ENCODE measurements at places on chromosomes 11 and 22.

DNA sequence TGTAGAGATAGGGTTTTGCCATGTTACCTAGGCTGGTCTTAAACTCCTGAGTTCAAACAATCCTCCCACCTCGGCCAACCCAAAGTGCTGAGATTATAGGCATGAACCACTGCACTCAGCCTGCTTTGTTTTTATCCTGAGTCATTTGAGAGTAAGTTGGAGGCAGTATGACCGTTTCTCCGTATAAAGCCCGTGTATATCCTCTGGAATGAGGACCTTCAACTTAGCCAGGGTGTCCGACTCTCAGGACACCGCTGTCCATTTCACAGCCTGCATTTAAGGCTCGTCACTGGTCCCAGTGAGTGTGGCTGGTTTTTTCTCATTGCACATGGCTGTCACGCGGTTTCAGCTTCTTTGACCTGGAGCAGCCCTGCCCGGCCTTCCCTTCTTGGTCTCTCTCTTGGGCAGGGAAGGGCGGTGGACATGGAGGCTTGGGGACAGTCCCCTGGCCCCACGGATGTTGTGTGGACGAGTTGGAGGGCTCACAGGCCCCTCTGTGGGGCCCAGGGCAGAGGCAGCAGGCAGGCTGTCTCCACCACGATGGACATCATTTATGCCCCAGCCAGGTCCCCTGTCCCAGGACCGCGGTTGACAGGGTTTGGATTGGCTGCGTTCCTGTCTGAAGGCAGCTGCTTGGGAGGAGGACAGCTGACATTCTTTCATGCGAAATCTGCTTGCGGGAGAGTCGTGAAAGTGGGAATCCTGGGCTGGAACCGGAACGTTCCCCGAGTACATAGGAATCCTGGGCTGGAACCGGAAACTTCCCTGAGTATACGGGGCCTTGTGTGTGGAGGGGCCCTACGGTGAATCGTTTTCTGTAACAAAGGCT, 93.3 kb downstream of the KCNQ1 start:
- DNase-seq, result no peak

DNA sequence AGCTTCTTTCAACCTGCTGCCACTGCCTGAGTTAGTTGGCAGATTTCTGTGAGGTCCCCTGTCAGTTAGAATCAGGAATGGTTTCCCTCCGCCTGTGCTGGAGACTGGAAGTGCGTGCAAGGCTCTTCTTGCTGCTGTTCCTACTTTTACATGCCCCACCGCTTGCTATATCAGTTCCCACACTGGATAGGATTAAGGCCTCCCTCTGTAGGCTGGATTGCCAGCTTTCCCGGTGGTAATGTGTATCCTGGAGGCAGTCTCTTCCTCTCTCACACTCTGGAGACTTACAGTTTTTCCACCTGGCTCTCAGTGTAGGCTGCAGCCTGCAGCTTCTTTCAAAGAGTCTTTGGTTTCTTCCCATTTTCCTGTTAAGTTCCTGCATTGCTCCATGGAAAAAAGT, 66.5 kb downstream of the ARHGAP42 start:
- no peak for DNase-seq

GRCh38 chr11:124676386-124676785, 2.7 kb downstream of the SPA17 start:
- peak; percentile 19 for DNase-seq

- DNase-seq, result no peak
These were observed 14.3 kb upstream of the TCF20 start for GRCh38 chr22:42284643-42285181.

- DNase-seq, result no peak
These were observed 86.2 kb upstream of the LINC01488 start for GRCh38 chr11:69395287-69395686.

GRCh38 chr11:60874421-60875365, 7.4 kb downstream of the ZP1 start:
- no peak for DNase-seq

- DNase-seq, result no peak
These were observed 33.7 kb downstream of the RRP8 start for GRCh38 chr11:6569706-6570105.

- no peak for DNase-seq
These were observed 77.7 kb downstream of the BARX2 start for GRCh38 chr11:129453293-129453721.

DNA sequence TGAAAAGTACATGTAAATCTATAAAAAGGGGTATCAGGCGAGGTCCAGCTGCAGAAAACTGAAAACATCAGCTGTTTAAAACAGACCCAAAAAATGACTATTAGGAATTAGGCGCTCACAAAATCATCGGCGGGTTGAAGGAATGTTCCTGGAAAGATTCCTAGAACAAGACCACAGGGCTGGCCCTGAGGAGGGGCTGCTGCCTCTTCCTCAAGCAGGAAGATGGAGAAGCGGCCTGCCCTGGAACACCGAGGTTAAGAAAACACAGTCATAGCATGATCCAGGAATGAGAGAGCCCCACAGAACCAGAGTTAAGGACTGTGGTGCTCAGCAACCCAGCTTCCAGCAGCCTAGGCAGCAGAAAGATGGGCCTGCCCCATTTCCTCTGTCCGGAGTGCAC, 78.4 kb downstream of the C11orf91 start:
- DNase-seq, result no peak

GRCh38 chr11:75910426-75911145, 95.6 kb downstream of the UVRAG start:
- DNase-seq, result no peak

GRCh38 chr11:117790279-117790678, 6.7 kb downstream of the DSCAML1 start:
- no peak for DNase-seq

DNA sequence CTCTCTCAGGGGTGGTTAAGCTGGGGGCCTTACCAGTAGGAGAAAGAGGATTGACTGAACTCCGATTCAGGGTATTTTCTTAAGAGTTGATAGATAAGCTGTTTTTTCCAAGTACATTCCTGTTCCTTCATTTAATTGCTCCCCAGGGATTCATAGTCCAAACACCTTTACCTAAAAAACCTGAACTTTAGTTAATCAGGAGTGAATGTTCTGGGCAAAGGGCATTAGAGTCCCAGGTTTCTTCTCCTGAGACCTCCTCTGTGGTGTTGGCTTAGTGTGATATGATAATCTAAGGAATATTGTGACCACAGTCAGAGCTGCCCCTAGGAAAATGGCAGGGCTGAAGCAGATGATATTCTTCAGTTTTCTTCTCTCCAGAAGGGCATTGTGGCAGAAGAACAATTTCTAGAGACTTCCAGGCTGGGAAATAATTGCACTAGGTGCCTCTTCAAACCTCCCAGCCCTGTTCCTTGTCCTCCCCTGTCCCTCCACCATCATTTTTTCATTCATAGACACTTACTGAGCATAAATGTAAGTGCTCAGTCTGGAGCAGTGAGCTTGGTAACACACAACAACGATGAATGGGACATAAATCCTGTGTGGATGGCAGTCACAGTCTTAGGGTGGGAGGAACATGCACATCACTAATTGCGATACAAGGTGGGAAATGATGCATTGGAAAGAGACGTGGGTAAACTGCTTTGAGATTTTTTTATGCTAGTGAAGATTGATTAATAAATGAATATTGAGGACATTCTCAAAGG, 11.5 kb upstream of the GRAMD1B start:
- no peak for DNase-seq

DNA sequence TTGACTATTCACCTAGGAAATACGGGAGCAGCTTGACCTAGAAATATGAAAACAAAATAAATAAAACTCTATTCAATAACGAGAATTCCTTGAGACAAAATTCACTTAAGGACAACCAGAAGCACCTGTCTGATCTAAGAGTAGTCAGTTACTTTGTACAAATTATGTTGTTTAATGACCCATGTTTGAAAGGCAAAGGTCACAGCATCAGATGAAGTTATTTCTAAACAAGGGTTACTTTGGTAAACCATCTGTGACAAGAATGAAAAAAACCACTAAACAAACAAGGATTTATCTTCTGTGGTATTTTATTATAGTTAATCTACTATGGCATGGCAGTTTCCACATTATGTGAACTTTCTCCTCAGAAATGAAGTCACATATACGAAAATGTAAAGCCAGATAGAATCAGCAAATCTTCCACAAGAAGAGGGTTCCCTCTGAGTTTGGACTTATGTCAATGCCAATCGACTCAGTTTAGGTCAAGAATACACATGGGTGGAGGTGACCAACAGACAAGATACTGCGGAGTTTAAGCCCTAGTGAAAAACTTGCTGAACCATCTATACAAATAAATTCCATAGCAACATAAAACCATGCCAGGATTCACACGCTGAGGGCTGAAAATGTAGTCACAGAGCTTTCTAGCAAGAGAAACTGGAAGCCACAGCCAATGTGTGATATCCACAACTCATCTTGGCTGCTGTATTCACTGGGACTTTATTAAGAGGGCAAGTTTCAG, 53.4 kb downstream of the NCAPD3 start:
- DNase-seq, result no peak

- DNase-seq, result no peak
These were observed 2.9 kb downstream of the MGAT3 start for GRCh38 chr22:39459681-39460080.

- no peak for DNase-seq
These were observed 16.2 kb downstream of the TBCEL start for GRCh38 chr11:121039971-121040613.

DNA sequence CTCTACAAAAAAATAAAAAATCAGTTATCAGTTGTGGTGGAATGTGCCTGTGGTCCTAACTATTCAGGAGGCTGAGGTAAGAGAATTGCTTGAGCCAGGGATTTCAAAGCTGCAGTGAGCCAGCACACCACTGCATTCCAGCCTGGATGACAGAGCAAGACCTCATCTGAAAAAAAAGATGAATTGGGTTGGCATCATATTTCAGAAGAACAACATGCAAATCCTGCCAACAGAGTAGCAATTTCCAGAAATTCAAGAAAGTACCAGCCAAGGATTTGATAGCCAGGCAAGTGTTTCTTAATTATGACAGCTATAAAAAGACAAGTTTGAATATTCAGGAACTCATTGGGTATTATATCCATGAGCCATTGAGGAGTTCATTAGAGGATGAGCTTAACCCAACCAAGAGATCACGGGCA, 75.2 kb downstream of the USP47 start:
- DNase-seq, result no peak

DNA sequence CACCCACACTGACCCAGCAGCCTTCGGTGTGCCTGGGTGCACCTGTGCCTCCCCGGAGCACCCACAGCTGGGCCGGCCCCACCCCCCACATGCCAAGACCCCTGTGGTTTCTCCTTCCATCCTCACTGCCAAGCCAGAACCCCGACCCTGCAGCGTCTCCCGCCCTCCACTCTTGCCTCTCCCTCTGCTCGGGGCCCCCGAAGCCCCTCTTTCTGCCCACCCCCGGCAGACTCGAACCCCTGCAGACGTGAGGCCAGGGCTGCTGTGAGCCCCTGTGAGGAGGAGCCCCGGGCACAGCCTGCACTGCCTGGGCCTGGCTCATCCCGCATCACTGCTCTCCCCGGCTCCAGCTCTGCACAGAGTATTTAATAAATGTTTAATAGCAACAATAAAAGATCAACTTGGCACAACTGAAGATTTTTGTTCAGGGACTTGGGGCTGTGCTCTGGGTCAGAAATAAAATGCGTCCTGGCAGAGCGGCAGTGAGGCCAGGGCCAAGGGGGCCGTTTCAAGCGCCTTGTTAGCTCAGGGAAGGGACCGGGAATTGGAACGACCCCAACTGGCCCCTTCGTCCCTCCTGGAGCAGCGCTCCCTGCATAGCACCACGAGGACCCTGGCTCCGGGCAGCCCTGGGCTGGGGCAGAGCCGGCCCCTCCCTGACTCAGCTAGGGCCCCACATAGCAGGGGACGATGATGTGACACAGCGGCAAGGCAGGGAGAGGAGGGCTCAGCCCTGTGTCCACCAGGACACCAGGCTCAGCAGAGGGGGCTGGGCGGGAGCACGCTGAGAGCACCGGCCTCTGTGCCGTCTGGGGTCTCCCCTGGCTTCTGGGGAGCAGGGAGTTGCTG, 520.8 kb downstream of the BRD1 start:
- DNase-seq, result no peak

DNA sequence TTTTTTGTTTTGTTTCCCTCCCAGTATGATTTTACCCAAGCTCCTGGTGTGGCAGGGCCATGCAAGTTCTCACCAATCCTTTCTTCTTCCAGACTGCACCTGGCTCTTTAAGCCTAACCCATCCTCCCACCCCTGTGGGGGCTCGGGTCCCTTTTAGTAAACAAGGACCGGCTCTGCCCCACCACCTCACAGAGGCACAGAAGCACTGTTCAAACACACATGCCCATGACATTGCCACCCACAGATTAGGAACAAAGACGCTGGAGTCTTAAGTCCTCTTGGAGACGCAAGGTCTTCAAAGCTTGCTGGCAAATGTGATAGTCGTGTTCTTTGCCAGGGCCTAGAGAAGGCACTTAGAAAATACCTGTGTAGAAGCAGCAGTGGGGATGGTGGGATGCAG, 18.9 kb downstream of the UQCR10 start:
- DNase-seq, result no peak

- DNase-seq, result peak; percentile 85
These were observed at the start of gene P4HA3 for GRCh38 chr11:74311352-74311926. Gene P4HA3 (minus strand): TSS chr11:74311640. CDS start chr11:74311611, 29 bp downstream.

DNA sequence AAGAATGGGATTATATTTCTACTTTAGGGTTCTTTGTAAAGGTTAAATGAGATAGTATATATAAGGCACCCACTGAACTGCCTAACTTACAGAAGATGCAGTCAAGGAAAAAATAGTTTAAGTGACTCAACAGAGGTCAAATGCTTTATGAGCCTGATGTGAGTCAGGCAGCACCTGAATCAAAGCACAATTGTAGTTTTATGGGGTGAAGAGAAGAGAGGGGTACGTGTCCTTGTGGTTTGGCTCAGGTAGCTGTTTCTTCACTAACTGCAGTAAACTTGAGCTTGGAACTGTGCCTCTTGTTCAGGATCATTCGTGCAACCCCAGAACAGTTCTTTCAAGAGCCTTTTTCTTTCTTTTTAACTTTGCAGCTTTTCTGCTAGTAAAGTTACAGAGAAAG, 125.2 kb upstream of the SPON1 start:
- no peak for DNase-seq

DNA sequence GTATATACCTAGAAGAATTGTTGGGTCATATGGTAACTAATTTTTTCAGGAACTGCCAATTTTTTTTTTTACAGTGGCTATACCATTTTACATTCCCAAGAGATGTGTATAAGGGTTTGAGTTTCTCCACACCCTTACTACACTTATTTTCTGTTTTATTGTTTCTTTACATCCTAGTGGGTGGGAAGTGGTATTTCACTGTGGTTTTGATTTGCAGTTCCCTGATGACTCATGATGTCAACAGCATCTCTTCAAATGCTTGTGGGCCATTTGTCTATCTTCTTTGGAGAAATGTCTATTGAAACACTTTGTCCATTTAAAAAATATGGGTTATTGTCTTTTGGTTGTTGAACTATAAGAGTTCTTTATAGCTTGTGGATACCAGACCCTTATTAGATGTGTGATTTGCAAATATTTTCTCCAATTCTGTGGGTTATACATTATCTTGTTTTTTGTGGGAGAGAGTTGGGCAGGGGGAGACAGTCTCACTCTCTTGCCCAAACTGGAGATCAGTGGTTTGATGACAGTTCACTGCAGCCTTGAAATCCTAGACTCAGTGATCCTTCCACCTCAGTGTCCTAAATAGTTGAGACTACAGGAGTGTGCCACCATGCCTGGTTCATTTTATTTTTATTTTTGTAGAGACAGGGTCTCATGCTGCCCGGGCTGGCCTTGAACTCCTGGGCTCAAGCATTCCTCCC, 30.3 kb upstream of the PISD start:
- peak; percentile 68 for DNase-seq

- peak; percentile 96 for DNase-seq
These were observed at the start of gene CTSD for GRCh38 chr11:1763796-1764661. Gene CTSD (minus strand): TSS chr11:1763927. CDS start chr11:1763859, 68 bp downstream.

All from suppressor macrophage treated with lipopolysaccharide for 4 hours (primary cell).